ENCODE measurements at places on chromosomes 4 and X. TPM values are rescaled to one million over a fixed set of nuclear protein-coding genes. Genes with fewer than 3 reads are reported as not detected.

DNA sequence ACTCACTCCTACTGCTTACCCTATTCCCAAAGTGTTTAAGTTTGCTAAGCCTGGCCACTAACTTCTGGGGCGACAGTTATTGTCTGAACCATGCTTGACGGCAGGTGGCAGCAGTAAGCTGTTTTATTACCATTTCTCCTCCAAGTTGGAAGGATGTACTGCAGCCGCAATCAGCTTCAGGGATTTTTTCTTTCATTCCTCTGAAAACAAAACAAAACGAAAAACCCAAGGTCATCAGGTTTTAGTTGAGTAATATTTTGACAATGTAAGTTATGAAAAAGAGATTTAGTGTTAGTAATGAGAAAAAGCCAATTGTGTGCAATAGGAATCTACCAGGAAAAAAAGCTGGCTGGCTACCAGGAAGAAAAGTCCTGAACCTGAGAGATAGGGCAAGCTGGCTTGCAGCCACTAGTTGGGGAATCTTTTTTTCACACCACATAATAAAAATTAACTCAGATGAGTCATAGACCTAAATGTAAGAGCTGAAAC lies 13.2 kb upstream of the RAB9B start:
- DNase-seq, result peak; percentile 50

GRCh38 chrX:137566746-137567679 lies 1.1 kb downstream of the ZIC3 start:
- no peak for DNase-seq

DNA sequence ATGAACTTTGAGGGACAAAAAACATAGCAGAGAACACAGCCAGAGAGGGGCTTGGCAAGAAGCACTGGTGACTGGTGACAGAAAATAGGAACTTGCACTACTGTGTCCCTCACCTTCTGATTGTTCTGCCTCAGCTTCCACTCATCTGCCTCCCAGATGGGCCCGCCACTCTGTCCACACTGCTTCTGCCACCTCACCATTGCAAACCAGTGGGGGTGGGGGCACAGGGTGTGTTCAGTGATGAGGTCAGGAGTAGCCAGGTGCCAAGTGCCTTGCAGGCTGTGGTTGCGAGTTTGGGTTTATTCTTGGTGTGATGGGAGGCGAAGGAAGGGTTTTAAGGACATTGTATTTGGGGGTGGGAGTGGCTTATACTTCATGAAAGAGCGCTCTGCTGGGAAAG lies 9.1 kb upstream of the UBA1 start:
- no peak for DNase-seq

- no peak for DNase-seq
Observed at GRCh38 chr4:46586566-46586965, 196.6 kb upstream of the GABRA2 start.

DNA sequence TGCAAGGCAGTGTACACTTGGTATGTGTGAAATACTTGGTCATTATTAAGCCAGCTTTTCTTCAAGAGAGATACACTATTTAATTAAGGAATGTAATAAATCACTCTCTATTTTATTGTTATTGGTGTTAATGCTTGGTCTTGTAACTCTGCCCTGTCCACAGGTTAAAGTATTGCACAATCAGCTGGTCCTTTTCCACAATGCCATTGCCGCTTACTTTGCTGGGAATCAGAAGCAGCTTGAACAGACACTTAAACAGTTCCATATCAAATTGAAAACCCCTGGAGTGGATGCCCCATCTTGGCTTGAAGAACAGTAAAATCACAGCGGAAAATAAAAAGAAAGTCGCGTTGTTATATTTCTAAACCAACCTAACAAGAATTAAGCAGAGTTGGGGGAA lies 26.2 kb upstream of the FHDC1 start:
- DNase-seq, result no peak

GRCh38 chrX:72573158-72573511 lies 492 bp upstream of the HDAC8 start:
- DNase-seq, result no peak

Gene EMCN
- 8.7 TPM for total RNA-seq

Gene UNC5C
- 4.6 TPM for total RNA-seq

Gene TMEM31
- total RNA-seq, result not detected

Gene MAGEE2
- total RNA-seq, result 0.48 TPM

Measured in umbilical cord (tissue), 2 donors.